ENCODE measurements at places on chromosomes 6 and 20.

DNA sequence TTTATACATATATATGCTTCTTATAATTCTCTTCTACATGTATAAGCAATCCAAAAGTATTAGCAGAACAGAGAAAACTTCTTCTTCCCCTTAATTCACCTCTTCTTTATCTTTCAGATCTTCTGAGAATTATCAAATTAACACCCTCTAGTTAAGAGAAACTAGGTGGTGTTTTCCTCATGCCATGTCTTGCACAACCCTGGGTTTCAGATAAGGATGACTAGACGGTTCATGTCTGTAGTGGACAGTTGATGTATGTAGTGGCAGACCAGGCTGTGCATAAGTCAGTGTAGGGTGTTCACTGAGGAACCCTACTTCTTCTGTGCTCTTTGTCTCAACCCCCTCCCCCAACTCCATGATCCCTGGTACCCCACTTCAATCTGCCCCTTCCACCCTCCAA is 187.3 kb downstream of the SAMD5 start:
- H3K27me3 ChIP-seq: no peaks in the 10 kb centered on the region
- no peaks in the 10 kb centered on the region for H3K36me3 ChIP-seq
- H3K27ac ChIP-seq: no peak overlapping the region
- no peak overlapping the region for H3K4me3 ChIP-seq
- DNase-seq: no peak
- H3K4me1 ChIP-seq: no peaks in the 10 kb centered on the region

GRCh38 chr20:62774762-62775161 is 21.5 kb upstream of the MRGBP start:
- no peak for DNase-seq
- no peaks in the 10 kb centered on the region for H3K36me3 ChIP-seq
- H3K27me3 ChIP-seq: no peaks in the 10 kb centered on the region
- H3K4me1 ChIP-seq: peaks cover 6% of the 10 kb centered on the region

- no peaks in the 10 kb centered on the region for H3K27me3 ChIP-seq
- no peak overlapping the region for H3K4me3 ChIP-seq
- DNase-seq: peak; percentile 19
- no peaks in the 10 kb centered on the region for H3K36me3 ChIP-seq
Measured at GRCh38 chr6:142870787-142871415, 74.1 kb downstream of the HIVEP2 start.

DNA sequence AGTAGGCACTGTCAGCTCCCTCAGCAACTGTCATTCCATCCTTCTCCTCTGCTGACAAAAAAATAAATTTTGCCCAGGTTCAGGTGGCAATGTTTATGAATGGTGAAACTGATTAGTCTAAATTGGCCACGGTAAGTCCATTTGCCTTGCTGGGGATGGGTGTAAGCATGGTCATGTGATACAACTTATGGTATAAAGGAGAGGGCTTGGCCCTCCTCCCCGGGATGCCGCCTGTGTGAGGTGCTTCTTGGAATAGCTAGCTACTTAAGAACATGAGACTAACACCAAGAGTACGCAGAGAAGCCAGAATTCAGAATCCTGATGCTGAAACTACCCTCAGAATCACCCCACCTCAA is 94.4 kb upstream of the MAP7 start:
- H3K4me1 ChIP-seq: peaks cover 30% of the 10 kb centered on the region
- no peaks in the 10 kb centered on the region for H3K27me3 ChIP-seq
- no peaks in the 10 kb centered on the region for H3K36me3 ChIP-seq
- DNase-seq: no peak
- no peak overlapping the region for H3K27ac ChIP-seq

DNA sequence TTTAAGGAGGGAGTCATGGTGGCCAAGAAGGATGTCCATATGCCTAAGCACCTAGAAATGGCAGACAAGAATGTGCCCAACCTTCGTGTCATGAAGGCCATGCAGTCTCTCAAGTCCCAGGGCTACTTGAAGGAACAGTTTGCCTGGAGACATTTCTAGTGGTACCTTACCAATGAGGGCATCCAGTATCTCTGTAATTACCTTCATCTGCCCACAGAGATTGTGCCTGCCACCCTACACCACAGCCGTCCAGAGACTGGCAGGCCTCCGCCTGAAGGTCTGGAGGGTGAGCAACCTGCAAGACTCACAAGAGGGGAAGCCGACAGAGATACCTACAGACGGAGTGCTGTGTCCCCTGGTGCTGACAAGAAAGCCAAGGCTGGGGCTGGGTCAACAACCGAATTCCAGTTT is 115.0 kb downstream of the HFE start:
- no peaks in the 10 kb centered on the region for H3K27me3 ChIP-seq
- H3K36me3 ChIP-seq: no peaks in the 10 kb centered on the region
- H3K27ac ChIP-seq: no peak overlapping the region

DNA sequence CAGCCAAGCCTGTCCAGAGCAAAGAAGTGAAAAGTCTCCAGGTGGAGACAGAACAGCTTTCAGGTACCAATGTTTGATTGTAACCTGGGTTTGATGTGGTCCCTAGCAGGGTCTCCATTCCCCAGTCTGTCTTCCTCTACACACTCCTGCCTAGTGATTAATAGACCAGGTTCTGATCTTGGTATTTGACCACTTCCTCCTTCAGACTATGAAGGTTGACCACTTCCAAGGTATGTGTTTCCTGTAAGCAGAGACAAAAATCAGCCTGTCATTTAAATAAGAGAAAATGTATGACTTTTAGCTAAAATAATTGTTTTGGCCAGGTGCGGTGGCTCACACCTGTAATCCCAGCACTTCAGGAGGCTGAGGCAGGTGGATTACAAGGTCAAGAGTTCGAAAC is 41.8 kb upstream of the TOP1 start:
- no peak overlapping the region for H3K27ac ChIP-seq
- no peaks in the 10 kb centered on the region for H3K36me3 ChIP-seq
- no peak overlapping the region for H3K4me3 ChIP-seq
- no peaks in the 10 kb centered on the region for H3K27me3 ChIP-seq
- DNase-seq: no peak

GRCh38 chr6:151001387-151002056 is 136.0 kb downstream of the MTHFD1L start:
- no peak overlapping the region for H3K4me3 ChIP-seq
- peaks cover 37% of the 10 kb centered on the region for H3K4me1 ChIP-seq
- H3K27ac ChIP-seq: no peak overlapping the region
- H3K36me3 ChIP-seq: peaks cover 22% of the 10 kb centered on the region
- no peaks in the 10 kb centered on the region for H3K27me3 ChIP-seq
- no peak for DNase-seq

- no peak overlapping the region for H3K4me3 ChIP-seq
- no peaks in the 10 kb centered on the region for H3K27me3 ChIP-seq
- DNase-seq: no peak
- peaks cover 93% of the 10 kb centered on the region for H3K36me3 ChIP-seq
Measured at GRCh38 chr6:75115481-75115880, 90.4 kb downstream of the COL12A1 start.
